AG10803 (cell line): ENCODE measurements at places on chromosomes 7 and 10.
A peak's percentile ranks its signal among the peaks of the same experiment; 100 is the strongest.

DNA sequence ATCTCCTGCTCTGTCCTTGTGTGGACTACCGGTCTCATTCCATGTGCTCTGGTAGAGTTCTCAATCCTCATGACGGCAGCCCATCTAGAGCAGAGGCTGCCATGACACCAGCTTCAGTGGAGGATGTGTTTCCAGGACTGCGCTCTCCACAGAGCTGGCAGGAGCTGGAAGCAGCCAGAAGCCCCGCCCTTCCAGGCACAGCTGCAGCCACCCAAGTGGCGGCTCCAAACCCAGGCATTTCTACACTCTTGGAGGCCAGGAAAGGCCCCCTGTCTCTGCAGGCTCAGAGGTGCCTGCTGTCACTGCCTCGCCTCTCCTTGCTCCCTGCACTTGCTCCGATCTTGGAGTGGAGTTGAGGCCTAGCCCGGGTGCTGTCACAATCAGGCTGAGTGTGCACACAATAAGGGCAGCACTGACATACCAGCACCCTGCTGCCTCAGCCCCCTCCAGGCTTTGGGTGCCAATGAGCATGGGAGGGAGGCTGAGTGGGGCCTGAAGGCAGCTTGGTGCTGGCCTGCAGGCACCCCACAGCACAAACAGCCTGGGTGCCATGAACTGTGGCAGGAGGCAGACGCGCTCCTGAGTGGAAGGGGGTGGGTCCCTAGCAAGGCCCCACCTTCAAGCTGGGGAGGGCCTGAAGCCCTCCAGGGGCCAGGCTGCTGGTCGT lies 122.1 kb downstream of the LRRN3 start:
- no peak for DNase-seq

- no peak for DNase-seq
These were observed 13.6 kb upstream of the GPR37 start for GRCh38 chr7:124779194-124779593.

DNA sequence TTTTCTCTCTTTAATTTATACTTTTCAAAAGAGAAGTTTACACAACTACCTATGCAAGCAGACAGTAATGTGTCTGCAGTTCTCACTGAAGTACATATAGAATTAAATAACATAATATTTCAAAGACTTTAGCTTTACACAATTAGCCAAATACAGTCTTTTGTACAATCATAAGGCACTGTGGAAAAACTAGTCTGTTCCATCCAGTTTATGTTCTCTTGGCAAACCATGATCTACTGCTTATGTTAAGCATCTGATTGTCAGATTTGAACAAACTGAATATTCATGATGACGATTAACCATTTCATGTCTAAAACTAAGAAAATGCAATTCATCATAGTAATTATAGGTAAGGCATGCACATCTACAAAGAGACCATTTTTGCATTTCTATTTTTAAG lies 842 bp downstream of the SEMA3A start:
- DNase-seq: no peak

DNA sequence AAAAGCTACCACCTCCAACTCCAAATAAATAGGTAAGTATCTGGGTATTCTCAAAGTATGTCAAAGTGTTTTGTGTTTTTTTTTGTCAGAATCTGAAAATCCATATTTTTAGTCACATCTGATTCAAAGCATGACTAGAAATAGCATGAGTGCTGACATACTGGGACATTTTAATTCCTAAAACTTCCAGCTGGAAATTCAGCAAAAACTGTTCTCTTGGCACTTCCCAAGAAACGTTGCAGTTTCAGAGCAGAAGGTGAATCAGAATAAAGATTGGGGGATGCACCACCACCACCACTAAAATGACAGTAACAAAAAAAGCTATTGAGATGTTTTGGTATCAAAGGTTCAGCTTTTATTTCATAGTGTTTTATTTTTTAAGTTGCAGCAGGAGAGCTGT lies 724.6 kb upstream of the CELF2 start:
- no peak for DNase-seq

- peak; percentile 13 for DNase-seq
These were observed 2.0 kb upstream of the PANK1 start for GRCh38 chr10:89646889-89647657.

GRCh38 chr10:27535317-27535716 lies 31.2 kb downstream of the RAB18 start:
- no peak for DNase-seq

GRCh38 chr7:149284343-149284742 lies 22.3 kb downstream of the ZNF783 start:
- no peak for DNase-seq

- peak; percentile 54 for DNase-seq
These were observed 124.4 kb downstream of the PON1 start for GRCh38 chr7:95199779-95200558.

GRCh38 chr7:66597461-66597860 lies 31.2 kb upstream of the KCTD7 start:
- no peak for DNase-seq

DNA sequence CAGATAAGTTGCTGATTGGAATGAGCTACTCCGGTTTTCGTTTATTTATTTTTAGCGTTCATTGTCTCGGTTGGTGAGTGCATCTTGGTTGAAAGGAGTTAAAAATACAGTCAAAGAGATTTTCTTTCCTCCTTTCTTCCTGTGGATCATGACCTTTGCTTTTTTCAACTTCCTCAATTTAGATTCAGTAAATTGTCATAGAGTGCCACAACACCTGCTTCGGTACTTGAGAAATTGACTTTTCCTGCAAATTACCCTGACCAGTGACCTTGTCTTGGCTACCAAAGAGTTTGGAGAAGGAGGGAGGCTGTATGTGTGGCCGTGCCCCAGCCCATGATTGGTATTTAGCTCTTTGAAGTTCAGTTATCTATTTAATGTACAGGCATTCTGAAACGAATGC lies 128.7 kb downstream of the FAM204A start:
- DNase-seq: no peak

DNA sequence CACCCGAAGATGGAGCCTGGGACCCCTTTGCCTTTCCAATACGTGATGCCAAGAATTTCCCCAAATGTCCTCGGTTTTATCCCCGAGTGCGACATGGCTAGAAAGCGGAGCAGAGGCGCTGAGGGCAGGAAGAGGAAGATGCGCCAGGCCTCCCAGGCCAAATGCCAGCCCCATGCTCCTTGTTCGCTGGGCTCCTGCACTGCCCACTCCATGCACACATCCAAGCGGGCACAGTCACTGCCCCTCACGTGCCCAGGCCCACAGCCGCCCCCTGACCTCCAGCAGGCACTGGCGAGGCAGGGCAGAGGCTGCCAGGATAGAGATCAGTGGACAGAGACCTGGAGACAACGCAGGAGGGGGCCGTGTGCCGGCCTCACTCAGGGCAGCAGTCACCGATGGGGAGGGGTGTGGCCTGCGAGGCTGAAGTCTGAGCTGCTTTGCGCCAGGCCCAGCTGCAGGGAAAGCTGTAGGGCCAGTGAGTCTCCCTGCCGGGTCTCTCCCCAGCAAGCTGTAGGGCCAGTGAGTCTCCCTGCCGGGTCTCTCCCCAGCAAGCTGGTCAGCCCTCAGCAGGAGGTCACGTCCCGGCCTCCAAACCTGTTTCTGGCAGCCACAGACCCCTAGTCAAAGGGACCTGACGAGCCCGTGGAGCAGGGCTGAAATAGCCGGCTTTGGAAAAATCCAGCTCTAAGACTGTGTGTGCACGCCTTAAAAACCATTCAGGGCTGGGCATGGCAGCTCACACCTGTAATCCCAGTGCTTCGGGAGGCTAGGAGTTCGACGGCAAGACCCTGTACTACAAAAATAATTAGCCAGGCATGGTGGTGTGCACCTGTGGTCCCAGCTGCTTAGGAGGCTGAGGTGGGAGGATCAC lies 100.6 kb upstream of the DIP2C start:
- no peak for DNase-seq

DNA sequence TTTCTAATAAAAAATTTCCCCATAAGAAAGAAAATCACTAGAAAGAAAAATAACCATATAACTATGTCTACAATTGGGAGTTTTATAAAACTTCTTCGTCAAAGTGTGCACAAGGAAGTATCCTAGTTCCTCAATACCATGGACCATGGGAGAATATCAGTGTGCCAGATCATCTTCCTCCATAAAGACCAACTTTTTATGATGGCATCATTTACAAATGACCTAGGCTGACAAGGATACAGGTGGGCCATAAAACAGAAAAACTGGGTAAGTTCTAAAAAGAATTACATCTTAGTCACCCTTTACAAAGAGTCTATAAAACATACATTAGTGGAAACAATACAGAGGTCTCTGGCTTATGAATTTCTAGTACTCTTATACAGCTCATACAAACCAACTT lies 303.2 kb downstream of the DOCK4 start:
- DNase-seq: no peak

DNA sequence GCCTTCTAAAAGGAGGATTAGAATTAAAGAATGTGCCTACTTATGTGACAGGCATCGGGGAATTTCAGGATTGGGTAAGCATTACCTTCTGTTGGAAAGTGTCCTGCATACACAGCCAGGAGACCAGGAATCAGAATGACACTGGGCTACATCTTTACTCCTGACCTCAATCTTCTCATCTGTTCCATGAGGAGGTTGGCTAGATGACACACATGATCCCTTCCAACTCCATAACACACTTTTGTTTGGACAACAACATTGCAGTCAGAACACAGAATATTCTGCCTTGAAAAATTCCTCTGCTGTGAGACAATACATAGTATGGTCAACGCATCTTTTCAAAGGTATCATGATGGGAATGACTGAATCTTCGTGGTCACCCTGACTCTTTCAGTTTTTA lies 1281.2 kb upstream of the SORCS1 start:
- DNase-seq: peak; percentile 50

- peak; percentile 41 for DNase-seq
These were observed 69.4 kb downstream of the NOC3L start for GRCh38 chr10:94293354-94293753.

- peak; percentile 37 for DNase-seq
These were observed 104.1 kb downstream of the PHF14 start for GRCh38 chr7:11077816-11078215.

- DNase-seq: no peak
These were observed 83.4 kb downstream of the NEURL1 start for GRCh38 chr10:103576862-103577261.

DNA sequence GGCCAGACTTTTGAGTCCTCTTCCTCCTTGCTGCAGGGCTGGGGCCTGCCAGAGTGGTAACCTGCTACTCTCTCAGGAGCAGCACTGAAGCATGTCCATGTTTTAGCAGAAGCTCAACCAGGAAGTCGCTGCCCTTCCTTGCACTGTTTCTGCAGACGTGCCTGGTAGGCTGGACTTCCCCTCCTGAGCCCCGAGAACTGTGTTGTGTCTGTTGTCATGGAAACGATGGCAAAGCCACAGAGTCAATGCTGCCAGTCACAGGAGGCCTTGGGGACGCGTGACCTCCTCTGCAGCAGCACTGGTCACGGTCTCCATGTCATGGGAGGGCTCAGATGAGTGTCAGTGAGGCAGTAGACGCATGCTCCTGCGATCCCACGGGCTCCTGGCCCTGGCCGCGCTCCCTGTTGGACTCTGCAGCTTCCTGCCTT lies 145.5 kb downstream of the FANK1 start:
- peak; percentile 71 for DNase-seq

DNA sequence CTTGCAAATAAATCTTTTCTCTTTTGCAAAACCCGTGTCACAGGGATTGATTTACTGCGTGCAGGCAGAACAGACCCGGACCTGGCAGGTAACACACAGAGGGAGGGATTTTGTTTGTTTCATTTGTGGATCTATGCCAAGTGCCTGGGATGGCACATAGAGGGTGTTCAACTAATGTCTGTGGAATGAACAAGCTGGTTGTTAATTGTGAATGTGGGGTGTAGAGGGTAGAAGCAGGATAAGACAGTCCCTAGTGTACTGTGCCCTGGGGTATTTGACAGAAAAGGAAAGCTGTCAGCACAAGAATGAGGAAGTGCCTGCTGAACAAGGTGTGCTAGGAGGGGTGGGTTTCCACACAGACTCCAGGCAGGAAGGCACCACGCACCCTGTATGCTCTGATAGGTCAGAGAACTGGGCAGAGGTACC lies 331.8 kb downstream of the CALN1 start:
- no peak for DNase-seq

DNA sequence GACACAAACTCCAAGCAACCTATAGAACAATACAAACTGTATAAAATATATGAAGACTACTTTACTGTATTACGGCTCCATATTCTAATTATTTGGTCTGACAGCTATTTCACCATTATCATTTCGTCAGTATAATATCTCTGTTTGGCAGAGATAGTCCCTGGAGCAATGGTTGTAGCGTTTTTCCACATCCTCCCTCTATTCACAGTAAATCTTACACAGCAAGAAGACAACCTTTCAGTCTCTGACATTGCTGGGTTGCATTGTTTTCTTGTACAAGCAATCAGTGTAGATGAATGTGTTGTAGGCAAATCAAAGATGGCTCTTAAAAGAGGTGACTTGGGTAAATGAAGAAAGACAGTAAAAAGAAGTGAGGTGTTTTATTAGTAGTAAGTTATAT lies 105.6 kb upstream of the PLXDC2 start:
- no peak for DNase-seq

- DNase-seq: no peak
These were observed 72.5 kb upstream of the GPR158 start for GRCh38 chr10:25102147-25102822.
